GM23248 (cell line): ENCODE measurements at places on chromosomes 4 and X.

DNA sequence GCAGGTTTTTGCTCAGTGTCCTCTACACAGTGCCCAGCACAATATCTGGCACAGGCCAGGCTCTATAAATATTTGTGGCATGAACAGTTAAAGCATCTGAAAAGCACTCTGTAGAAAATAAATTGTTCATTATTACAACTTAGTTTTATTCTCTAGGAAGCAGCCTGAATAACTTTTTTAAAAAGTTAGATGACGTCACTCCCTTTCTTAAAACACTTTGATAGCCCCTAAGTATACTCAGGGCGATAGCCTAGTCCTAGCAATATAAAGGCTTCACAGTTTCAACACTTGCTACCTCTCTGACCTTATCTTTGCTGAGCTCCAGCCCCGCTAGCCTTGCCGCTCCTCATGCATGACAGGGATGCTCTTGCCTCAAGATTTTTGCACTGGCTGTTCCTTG, 80.6 kb downstream of the GPM6A start:
- no peak for DNase-seq

DNA sequence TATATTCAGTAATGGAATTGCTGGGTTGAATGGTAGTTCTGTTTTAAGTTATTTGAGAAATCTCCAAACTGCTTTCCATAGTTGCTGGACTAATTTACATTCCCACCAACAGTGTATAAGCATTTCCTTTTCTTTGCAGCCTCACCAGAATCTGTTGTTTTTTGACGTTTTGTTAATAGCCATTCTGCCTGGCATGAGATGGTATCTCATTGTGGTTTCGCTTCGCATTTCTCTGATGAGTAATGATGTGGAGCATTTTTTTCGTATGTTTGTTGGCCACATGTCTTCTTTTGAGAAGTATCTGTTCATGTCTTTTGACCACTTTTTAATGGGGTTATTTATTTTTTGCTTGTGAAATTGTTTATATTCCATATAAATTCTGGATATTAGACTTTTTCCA, 13.6 kb upstream of the MAGED4B start:
- DNase-seq = peak; percentile 32

DNA sequence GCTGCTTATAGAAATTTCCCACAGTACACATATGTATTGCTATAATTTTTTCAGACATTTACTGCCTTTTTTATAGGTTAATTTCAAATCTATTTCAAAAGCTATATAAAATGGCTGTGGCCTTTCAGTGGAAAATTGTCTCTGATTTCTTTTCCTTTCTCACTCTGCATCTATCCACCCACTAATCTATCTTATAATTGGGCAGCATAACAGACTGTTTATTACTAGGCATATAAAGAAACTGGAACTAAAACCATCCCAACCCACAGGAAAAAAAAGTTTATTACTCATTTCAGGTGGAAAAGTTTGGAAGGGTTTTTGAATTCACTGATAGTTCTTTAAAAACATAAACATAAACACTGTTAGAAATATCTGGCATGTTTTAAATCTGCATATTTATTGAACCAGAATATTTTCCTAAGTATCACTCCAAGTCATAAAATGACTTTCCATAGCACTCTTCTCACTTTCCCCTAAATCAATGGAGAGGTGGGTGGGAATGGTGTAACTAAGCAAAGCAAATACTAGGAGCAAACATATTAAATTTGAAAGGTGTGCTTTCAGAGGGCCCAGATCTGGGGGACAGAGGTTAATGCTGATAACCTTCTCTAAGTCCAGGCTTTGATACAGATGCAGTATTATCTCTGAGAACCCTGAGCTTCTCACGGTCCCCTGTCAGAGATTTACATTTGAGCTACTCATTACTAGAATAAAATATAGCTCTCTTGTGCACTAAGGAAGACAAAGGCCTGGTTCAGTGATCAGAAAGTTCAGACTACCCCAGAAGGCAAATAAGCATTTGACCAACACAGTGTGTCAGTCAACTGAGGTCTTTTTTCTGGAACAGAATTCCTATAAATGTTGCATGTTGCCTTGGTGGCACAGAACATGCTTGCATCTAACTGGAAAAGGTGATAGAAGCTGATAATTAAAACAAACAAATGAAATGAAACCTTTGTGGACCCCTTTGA, 328.3 kb downstream of the UNC5C start:
- DNase-seq = no peak

- peak; percentile 65 for DNase-seq
Observed at GRCh38 chr4:169397762-169398161, 127.0 kb upstream of the SH3RF1 start.

GRCh38 chr4:71259280-71259679, 79.5 kb upstream of the SLC4A4 start:
- no peak for DNase-seq
